ENCODE measurements at places on chromosomes 7 and 10. TPM values are rescaled to one million over a fixed set of nuclear protein-coding genes. Genes with fewer than 3 reads are reported as not detected.
A peak's percentile ranks its signal among the peaks of the same experiment; 100 is the strongest.

PNLIPRP1 gene
- 4,534 TPM for total RNA-seq

SPDYE2 gene
- not detected for total RNA-seq

CRTAC1 gene
- total RNA-seq = 0.52 TPM

RSPH10B gene
- not detected for total RNA-seq

DNA sequence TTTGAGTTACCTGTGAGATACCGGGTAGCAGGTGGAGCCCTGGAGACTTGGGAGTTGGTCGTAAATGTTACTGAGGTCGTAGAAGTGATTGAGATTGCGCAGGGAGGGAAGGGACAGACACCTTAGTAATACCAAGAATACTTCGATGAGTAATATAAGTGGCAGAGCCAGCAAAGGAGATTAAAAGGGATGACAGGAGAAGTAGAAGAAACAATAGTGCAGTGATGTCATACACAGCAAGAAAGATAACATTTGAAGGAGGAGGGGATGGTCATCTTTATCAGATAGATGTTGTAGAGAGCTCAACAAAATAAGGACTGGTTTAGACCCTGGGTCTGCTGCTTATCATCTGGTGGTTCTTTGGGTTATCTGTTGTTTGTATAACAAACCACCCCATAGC, 5.0 kb downstream of the BCCIP start:
- no peak for DNase-seq
- no peak overlapping the region for H3K4me3 ChIP-seq
- H3K36me3 ChIP-seq = no peaks in the 10 kb centered on the region
- H3K4me1 ChIP-seq = peaks cover 28% of the 10 kb centered on the region
- no peak overlapping the region for H3K27ac ChIP-seq
- no peaks in the 10 kb centered on the region for H3K27me3 ChIP-seq

- no peak for DNase-seq
- peaks cover 9% of the 10 kb centered on the region for H3K4me1 ChIP-seq
- H3K27me3 ChIP-seq = no peaks in the 10 kb centered on the region
- no peaks in the 10 kb centered on the region for H3K36me3 ChIP-seq
Measured at GRCh38 chr7:490461-491291, 29.0 kb downstream of the PDGFA start.

GRCh38 chr10:121437596-121437995, 160.6 kb downstream of the FGFR2 start:
- DNase-seq = no peak
- H3K4me3 ChIP-seq = no peak overlapping the region
- peaks cover 10% of the 10 kb centered on the region for H3K4me1 ChIP-seq
- peak overlapping the region; percentile 46 for H3K27ac ChIP-seq
- H3K27me3 ChIP-seq = no peaks in the 10 kb centered on the region

- H3K36me3 ChIP-seq = no peaks in the 10 kb centered on the region
- H3K4me3 ChIP-seq = peak overlapping the region; percentile 23
- no peaks in the 10 kb centered on the region for H3K27me3 ChIP-seq
- DNase-seq = peak; percentile 77
Measured at GRCh38 chr10:13707156-13707881, 120.6 kb downstream of the PRPF18 start.

DNA sequence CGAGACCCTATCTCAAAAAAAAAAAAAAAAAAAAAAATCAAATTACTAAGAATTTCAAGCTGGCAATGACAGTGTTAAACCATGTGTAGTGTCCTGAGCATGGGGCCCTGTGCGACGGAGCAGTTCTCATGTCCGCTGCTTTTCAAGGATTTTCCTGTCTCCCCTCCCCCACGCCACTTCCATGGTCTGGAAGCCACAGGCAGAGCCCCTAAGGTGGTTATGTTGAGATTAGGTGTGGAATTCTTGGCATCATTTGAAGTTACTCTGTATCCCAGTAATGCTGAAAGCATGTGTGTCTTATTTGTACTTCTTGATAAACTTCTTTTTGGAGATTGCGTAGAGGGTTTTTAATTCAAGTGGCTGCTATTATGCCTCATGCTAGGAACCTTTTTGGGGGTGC, 65.2 kb downstream of the PFKFB3 start:
- DNase-seq = no peak
- no peak overlapping the region for H3K4me3 ChIP-seq
- no peaks in the 10 kb centered on the region for H3K4me1 ChIP-seq

- no peak overlapping the region for H3K27ac ChIP-seq
- no peak for DNase-seq
- H3K4me1 ChIP-seq = peaks cover 4% of the 10 kb centered on the region
- H3K36me3 ChIP-seq = no peaks in the 10 kb centered on the region
Measured at GRCh38 chr7:28708033-28708951, 249.8 kb downstream of the TRIL start.

DNA sequence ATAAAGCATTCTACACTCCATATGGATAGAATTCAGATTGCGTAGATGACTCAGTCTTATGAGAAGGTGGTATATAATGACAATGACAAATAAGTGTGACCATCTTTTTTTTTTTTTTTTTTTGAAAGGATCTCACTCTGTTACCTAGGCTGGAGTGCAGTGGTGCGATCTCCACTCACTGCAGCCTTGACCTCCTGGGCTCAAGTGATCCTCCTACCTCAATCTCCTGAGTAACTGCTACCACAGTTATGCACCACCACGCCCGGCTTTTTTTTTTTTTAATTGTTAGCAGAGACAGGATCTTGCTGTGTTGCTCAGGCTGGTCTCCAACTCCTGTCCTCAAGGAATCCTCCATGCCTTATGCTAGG, 43.2 kb upstream of the NRP1 start:
- DNase-seq = no peak
- no peaks in the 10 kb centered on the region for H3K36me3 ChIP-seq
- no peak overlapping the region for H3K27ac ChIP-seq
- no peak overlapping the region for H3K4me3 ChIP-seq

DNA sequence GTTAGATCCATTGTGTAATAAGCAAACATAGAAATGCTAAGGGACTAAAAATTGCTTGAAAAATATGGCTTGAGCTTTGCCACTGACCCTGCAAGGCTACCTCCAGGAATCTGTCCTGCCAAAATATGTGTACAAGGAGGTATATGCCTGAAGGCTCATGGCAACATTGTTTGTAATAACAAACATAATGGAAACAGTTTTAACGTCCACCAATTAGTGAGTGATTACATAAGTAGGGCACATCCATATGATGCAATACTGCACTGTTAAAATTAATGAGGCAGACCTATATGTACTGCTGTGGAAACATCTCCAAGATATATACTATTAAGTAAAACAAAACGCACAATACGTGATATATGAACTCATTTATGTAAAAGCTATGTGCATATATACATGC, 13.1 kb upstream of the GOT1 start:
- H3K4me1 ChIP-seq = no peaks in the 10 kb centered on the region
- H3K27ac ChIP-seq = no peak overlapping the region
- DNase-seq = no peak

GRCh38 chr10:5871596-5871995, 18.1 kb downstream of the ANKRD16 start:
- H3K36me3 ChIP-seq = peaks cover 4% of the 10 kb centered on the region
- no peak for DNase-seq
- no peaks in the 10 kb centered on the region for H3K27me3 ChIP-seq
- H3K27ac ChIP-seq = no peak overlapping the region
- H3K4me3 ChIP-seq = no peak overlapping the region

DNA sequence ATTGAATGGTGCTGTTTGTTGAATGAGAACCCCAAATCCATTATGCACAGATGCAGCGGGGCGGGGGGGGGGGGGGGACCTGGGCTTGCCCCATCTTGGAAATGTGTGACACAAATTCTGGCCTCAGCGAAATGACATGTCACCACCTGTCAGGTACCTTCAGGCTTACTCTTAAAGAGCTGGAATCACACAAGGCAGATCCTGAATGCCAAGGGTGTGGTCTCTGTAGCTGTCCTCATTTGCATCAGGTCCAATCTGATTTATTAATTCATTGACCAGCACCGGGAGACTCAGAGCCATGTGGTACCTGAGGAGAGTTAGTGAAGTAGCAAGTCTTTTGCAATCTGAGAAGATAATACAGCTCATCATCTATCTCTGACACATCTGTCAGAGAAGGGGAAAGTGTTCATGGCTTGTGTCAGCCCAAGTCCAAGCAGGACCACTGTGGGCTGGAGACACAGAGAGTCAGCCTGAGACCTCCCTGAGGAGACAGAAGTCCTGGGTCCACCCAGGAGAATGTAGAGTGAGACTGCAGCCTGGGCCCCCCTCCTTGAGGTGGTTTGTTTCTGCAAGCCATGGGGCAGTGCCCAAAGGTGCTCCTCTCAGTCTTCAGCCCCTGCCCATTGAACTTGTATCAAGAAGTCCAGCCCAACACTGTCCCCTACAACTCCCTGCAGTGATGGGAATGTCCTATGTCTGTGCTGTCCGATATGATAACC, 46.7 kb downstream of the ADCYAP1R1 start:
- no peaks in the 10 kb centered on the region for H3K27me3 ChIP-seq
- no peaks in the 10 kb centered on the region for H3K4me1 ChIP-seq
- no peak overlapping the region for H3K4me3 ChIP-seq
- H3K36me3 ChIP-seq = no peaks in the 10 kb centered on the region

DNA sequence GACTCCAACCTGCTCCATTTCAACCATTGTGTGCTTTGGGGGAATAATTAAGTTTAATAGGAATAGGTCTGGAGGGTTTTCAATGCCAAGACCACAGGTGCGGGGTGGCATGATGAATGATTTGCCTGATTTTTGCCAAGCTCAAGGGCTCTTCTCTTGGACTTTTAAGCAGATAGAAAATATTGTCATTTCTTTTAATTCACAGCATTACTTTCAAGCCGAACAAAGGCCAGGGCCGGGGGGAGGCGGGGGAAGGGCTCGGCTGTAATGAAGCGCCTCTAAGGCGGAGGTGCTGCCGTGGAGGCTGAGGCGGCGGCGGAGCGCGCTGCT, 6.5 kb downstream of the PTF1A start:
- H3K4me3 ChIP-seq = no peak overlapping the region
- DNase-seq = no peak
- H3K27me3 ChIP-seq = no peaks in the 10 kb centered on the region
- H3K27ac ChIP-seq = peak overlapping the region; percentile 92
- H3K36me3 ChIP-seq = no peaks in the 10 kb centered on the region
- H3K4me1 ChIP-seq = peaks cover 79% of the 10 kb centered on the region

DNA sequence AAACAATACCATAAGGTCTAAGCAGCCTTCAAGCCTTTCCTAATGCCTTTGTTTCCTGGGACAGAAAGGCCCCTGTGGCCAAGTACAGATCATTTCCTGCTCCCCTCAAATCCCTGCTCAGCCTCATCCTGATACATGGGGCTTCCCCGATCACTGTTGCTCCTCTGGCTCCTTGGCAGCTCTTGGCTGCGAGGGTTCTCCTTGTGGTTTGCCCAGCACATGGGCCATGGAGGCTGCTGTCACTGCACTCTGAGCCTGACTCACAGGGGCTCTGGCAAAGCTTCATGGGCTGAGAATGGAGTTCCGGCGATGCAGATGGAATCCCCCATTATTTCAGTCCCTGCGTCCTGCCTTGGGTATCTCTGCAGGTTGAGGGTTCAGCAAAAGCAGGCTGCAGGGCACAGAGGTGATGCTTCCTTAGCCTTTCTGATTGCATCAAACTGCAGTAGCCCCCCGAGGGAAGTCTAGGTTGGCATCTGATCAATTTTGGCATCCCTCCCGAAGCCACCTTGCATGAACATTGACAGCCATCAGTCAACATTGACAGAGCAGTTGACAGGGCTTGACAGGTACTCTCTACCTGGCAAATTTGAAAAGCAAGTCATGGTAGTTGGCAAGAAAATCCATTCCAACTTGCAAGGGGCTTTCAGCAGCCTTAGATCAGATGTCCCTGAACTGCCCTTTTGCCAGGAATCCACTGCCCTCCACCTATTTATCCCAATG, 168.6 kb downstream of the GFRA1 start:
- H3K27me3 ChIP-seq = no peaks in the 10 kb centered on the region
- DNase-seq = no peak
- peaks cover 12% of the 10 kb centered on the region for H3K4me1 ChIP-seq
- H3K36me3 ChIP-seq = no peaks in the 10 kb centered on the region
- H3K27ac ChIP-seq = no peak overlapping the region
- H3K4me3 ChIP-seq = no peak overlapping the region

- DNase-seq = no peak
- H3K27ac ChIP-seq = no peak overlapping the region
- peaks cover 28% of the 10 kb centered on the region for H3K4me1 ChIP-seq
- H3K36me3 ChIP-seq = no peaks in the 10 kb centered on the region
- H3K4me3 ChIP-seq = no peak overlapping the region
- H3K27me3 ChIP-seq = no peaks in the 10 kb centered on the region
Measured at GRCh38 chr10:113446739-113447138, 106.1 kb upstream of the HABP2 start.

DNA sequence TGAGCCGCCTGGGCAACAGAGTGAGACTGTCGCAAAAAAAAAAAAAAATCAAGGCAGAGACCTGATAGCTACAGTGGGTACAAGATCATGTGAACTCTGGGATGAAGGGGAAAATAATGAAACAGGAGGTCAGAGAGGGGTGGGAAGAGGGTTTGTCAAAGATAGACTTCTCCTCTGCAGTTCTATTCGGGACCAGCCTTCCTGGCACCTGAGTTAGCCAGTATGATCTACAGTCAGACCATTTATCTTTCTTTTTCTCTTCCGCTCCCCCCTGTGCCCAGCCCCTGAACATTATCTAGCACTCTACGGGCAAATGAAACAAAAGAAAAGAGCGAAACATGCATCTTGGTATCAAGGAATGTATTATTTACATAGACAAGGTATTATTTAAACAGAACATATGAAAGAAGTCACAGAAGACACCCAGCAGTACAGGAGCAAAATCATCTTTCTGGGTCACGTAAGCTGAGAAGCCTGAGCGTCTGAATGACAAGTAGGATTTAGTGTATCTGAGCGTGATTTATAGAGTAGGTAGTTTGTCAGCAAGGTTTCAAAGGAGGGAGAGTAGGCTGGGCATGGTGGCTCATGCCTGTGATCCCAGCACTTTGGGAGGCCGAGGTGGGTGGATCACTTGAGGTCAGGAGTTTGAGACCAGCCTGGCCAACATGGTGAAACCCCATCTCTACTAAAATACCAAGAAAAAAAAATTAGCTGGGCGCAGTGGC, 109.0 kb downstream of the PRKCQ start:
- DNase-seq = no peak
- H3K27me3 ChIP-seq = no peaks in the 10 kb centered on the region
- H3K36me3 ChIP-seq = no peaks in the 10 kb centered on the region
- H3K27ac ChIP-seq = no peak overlapping the region
- H3K4me3 ChIP-seq = no peak overlapping the region

- no peaks in the 10 kb centered on the region for H3K4me1 ChIP-seq
- no peaks in the 10 kb centered on the region for H3K27me3 ChIP-seq
- no peak overlapping the region for H3K27ac ChIP-seq
Measured at GRCh38 chr7:145868935-145869334, 247.7 kb upstream of the CNTNAP2 start.

DNA sequence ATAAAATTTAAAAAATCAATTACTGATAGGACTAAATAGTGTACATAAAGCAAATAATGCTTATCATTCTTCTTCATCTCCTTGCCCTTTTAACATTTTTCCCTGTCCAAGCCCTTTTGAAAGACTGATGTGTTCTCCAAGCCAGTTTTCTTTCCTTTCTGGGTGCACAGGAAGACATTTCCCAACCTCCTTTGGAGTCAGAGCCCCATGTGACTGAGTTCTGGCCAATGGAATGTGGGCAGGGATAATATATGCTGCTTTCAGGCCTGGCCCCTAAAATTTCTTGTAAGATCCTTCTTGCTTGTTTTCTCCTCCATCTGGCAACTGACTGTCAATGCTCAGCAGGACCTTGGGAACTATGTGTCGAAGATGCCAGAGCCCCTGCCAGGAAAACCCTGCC, 197.5 kb downstream of the EMX2 start:
- DNase-seq = no peak
- H3K4me1 ChIP-seq = no peaks in the 10 kb centered on the region
- H3K27me3 ChIP-seq = no peaks in the 10 kb centered on the region

GRCh38 chr10:82124713-82125112, 249.7 kb downstream of the NRG3 start:
- H3K27me3 ChIP-seq = no peaks in the 10 kb centered on the region
- no peaks in the 10 kb centered on the region for H3K36me3 ChIP-seq
- no peaks in the 10 kb centered on the region for H3K4me1 ChIP-seq
- no peak for DNase-seq
- no peak overlapping the region for H3K4me3 ChIP-seq
- no peak overlapping the region for H3K27ac ChIP-seq

Measured in body of pancreas (tissue), 4 donors.